ENCODE measurements at places on chromosomes 16 and 17. TPM values are rescaled to one million over a fixed set of nuclear protein-coding genes. Genes with fewer than 3 reads are reported as not detected.

The HBQ1 gene
- 1.4 TPM for total RNA-seq

The AANAT gene
- total RNA-seq = not detected

The ZNF469 gene
- total RNA-seq = 2.0 TPM

The GAS7 gene
- 14.5 TPM for total RNA-seq
